ENCODE measurements at places on chromosomes 3 and 15.

DNA sequence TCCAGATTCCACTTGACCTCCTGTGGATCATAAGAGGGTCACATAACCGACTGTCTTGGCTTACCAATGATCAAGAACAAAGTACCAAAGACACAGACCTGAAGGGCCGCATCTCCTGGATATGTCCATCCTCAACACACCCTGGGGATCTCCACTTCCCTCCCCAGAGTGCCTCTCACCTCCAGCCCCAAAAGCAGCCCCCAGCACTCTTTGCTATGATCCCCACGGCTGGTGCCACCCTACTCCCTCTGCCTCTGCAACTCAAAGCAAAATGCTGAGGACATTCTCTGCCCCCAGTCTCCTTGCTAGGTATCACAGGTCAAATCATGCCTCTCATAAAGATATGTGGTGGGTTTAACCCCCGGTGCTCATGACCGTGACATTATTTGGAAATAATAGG lies 32.7 kb downstream of the SLCO2A1 start:
- no peak for DNase-seq

DNA sequence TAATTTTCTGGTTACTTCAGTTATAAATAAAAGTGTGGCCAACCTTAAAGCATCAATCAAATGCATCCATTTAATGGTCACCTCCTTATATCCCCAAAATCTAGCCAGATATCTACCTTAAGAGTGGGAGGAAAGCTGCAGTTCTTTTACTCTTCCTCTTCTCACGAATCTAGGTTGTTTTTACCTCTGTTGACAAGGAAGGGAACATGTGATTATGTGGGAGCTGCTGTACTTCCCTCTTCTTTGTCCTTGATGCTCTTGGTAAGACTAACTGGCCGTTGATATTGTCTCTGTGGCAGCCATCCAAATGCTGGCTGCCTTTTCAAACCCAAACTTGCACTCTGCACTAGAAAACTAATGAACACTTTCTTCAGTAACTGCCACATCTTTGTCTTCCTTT lies 275.3 kb upstream of the CADM2 start:
- DNase-seq = no peak

- DNase-seq = no peak
Measured at GRCh38 chr3:193948459-193948858, 187.5 kb upstream of the HES1 start.

DNA sequence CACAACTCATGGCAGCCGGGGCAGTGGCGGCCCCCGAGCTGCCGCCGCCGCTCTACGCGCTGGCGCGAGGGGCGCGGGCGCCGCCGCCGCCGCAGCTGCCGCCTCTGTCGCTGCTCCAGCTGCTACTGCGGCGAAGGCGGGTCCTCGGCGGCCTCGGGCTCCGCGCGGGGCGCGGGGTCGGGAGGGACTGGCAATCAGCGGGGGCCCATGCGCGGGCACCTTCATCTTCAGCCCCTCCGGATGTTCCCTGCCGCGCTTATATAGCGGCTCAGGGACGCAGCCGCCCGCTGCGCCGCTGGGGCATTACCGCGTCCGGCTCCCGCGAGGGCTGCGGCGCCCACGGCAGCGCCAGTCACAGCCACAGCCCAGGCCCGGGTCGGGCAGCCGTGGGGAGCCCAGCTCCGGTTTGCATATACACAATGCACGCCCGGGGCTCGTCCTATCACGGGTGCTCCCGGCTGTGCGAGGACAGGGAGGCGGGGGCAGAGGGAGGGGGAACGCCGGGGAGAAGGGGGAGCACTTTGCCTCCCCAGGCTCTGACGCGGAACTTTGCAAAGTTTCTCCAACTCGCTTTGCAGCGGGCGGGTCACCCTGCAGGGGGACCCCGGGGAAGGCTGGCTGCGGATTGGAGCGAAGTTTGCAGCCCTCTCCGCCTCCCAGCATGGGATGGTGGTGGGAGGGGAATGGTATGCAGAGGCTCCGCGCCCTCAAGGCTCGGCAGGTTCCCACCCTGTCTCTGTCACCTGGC lies at the start of gene VGLL3:
TSS of gene VGLL3 (minus strand) at position 416 of the 748 bp plus-strand sequence. CDS start at position 10, 406 bp downstream.
- no peak for DNase-seq

DNA sequence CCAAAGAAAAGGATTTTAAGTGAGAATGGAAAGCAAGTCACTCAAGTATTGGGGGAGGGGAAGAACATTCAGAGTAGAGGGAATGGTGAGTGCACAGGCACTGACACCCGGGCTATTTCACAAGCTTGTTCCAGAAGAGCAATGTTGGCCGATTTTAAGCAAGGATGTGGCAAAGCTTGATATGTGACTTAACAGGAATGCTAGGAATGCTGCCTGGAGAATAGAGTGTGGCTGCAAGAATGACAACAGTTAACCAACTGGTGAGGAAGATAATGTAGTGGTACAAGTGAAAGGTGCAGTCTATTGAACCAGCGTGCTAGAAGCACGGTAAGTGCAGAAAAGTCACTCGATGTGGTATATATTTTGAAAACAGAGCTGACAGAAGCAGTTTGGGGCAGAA lies 6.2 kb upstream of the CCDC80 start:
- DNase-seq = no peak

DNA sequence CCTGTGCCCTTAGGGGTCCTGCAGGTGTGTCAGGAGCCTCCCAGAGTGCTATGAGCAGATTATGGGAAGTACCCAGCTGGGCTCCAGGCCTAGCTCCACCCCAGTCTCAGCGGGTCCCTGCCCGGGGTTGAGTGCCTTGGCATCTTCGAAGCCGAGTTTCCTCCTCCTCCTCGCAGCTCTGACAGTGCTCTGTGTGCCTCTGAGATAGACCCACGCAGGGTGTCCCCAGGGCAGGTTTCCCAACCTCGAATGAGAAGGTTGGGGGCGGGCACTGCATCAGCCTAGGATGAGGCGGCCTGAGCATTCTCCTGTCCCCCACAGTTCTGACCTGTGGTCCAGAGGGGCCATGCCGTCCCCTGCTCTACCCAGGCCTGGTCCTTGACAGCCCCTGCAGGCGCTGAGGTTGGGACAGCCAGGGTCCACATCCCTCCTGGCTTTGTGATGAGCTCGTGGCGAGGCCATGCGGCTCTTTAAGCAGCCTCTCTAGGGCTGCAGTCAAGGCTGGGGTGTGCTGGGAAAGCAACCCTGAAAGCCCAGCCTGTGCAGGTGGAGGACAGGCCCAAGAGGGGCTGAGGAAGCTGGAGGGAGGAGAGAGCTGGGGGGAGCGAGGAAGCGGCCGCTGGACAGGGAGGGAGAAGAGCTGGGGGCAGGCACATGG lies 20.2 kb upstream of the SKOR1 start:
- DNase-seq = no peak

- DNase-seq = no peak
Measured at GRCh38 chr3:67848299-67848698, 193.9 kb upstream of the SUCLG2 start.

- no peak for DNase-seq
Measured at GRCh38 chr3:15277861-15278500, 54.4 kb downstream of the SH3BP5 start.

DNA sequence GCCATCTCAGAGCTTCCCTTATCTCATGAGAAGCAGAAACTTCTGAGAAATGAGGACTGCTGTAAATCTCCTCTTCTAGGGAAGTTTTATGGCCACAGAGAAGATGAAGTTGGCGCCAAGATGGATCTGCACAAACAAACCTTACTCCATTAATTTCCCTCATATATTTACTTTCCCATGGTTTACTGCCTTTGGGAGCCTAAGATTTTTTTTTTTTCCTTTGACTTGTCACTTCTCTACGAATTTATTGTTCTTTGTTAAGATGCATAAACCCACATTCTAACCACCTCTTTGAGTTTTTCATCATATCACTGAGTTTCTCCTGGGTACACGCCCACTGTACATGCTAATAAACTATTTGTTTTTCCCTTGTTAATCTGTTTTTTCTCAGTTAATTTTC lies 21.5 kb upstream of the NPTN start:
- no peak for DNase-seq

- no peak for DNase-seq
Measured at GRCh38 chr3:141940194-141940776, 63.8 kb downstream of the ATP1B3 start.

- DNase-seq = no peak
Measured at GRCh38 chr3:128478576-128479506, 12.2 kb upstream of the DNAJB8 start.

DNA sequence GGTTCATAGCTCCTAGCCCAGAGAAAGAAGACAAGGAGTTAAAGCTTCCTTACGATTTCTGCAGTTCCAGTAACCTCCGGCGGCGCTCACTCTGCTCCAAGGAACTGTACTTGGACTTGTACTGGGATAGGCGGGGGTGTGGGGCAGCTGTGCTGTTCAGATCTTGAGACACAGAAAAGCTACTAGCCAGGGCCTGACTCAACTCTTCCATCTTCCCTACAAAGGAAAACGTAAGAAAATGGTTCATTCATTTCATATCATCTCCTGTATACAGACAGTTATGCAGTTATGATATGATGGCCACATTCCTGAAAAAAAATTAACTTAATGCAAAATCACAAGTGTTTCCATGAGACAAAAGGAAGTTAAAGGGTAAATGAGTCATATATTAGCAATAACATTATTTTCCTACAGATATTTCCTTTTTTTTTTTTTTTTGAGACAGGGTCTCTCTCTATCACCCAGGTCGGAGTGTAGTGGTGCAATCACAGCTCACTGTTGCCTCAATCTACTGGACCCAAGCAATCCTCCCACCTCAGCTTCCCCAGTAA lies 4.6 kb downstream of the SNUPN start:
- no peak for DNase-seq

DNA sequence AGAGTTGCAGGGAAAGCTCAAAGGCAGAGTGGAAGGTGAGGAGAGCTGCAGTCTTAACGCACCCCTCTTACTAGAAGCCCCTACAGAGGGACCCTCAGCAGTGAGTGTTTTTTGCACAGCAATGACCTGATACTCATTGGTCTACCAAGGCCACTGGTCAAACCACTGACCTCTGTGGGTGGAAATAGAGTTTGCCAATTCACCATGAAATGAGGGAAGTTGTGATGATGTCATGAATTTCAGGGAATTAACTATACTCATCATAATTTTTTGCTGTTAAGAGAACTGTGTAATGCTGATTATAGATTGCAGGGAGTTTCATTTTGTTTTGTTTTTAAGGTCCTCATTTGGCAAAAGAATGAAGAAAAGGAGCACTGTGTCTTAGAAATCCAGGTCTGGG lies 101.7 kb upstream of the SMAD3 start:
- DNase-seq = no peak

GRCh38 chr3:30662836-30663235 lies 56.4 kb downstream of the TGFBR2 start:
- no peak for DNase-seq

- no peak for DNase-seq
Measured at GRCh38 chr15:39798382-39798781, 15.7 kb upstream of the FSIP1 start.

DNA sequence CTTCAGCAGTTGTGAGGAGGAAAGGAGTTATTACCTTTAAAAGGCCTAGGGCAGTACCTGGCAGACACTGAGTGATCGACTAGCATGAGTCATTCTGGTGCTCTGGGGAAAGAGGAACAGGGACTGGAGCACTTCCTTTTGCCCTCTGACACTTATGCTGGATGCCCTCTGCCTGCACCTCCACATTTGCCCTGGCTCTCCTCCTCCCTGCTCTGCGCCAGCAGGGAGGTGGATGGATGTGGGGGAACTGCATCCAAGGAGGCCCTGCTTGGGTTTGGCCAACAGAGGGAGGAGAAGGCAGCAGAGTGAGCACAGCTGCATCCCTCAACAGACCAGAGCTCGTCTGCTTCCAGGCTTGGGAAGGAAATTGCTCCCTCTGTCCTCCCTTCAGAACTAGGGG lies 75.0 kb downstream of the SEMA5B start:
- no peak for DNase-seq

- DNase-seq = no peak
Measured at GRCh38 chr15:77226652-77227051, 155.7 kb upstream of the TSPAN3 start.

GRCh38 chr3:128551867-128552266 lies 58.9 kb upstream of the GATA2 start:
- no peak for DNase-seq

All from CD4-positive, alpha-beta T cell treated with Interleukin-6 for 4 hours (primary cell).